ENCODE measurements at places on chromosomes 1 and 21. TPM values are rescaled to one million over a fixed set of nuclear protein-coding genes. Genes with fewer than 3 reads are reported as not detected.

Gene CFAP107
- not detected for total RNA-seq

GRCh38 chr1:179002552-179003345, 22.9 kb upstream of the FAM20B start:
- no peak for DNase-seq

- DNase-seq: no peak
Measured at GRCh38 chr21:27807596-27807995, 840.7 kb upstream of the ADAMTS5 start.

GRCh38 chr1:153631047-153632022, 2.5 kb upstream of the CHTOP start:
- no peak for DNase-seq

Gene ATF3
- total RNA-seq: 90.9 TPM

Gene TNFAIP8L2
- total RNA-seq: 5.6 TPM

Gene FAM3B
- 13.6 TPM for total RNA-seq

Gene EDARADD
- 20.3 TPM for total RNA-seq

- DNase-seq: no peak
Measured at GRCh38 chr1:160548960-160549664, 26.1 kb upstream of the SLAMF6 start.

Gene PPCS
- total RNA-seq: 77.0 TPM

DNA sequence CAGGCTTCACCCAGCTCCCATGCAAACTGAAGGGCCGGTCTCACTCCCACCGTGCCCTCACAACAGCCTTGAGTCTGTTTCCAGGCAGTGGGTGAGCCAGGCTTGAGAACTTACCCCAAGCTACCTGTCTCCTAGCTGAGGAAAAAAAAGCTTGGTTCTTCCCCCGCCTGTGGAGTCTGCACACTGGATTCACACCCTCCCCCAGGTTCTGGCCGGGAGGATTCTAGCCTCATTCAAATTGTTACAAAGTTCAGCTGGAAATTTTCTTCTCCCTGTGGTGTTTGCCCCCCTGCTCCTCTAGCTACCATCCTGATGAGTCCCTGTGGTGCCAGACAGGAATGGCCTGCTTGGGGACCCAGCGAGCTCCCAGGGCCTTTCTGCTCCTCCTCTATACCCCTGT, 471.7 kb downstream of the AGBL4 start:
- no peak for DNase-seq

DNA sequence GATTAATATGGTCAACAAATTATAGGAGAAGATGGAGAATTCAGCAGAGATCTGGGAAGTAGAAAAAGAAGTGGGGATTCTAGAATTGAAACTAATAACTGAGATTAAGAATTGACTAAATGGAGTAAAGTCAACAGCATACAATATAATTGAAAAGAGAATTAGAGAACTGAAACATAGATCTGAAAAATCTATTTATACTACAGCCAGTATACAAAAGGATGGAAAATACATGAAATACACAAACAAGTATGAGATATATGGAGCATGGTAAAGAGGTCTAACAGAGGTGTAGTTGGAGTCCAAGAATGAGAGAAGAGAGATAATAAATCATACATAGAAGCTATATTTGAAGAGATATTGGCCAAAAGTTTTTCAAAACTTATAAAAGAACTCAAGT, 235.2 kb downstream of the FGGY start:
- DNase-seq: no peak

DNA sequence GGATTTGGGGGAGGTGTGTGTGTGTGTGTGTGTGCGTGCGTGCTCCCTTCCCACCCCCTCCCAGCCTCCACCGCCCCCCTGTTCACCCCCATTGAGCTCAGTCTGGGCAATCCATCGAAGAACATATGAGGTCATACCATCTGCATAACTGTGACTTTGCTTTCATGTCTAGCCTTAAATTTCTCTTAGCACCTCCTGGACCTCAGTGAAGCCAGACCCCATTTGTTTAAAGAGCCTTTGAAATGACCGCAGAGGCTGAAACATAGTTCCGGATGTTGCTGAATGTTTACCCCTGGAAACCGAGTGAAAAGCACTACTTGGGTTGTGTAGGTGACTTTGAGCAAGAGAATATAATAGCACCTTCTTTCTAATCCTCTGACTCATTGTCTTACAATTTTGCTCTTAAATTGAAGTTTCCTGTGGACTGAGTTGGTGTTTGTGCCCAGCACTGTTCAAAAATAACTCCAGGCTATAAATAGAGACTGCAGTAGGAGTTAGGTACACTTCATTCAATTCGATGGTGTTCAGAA, 75.4 kb downstream of the UBE4B start:
- no peak for DNase-seq

DNA sequence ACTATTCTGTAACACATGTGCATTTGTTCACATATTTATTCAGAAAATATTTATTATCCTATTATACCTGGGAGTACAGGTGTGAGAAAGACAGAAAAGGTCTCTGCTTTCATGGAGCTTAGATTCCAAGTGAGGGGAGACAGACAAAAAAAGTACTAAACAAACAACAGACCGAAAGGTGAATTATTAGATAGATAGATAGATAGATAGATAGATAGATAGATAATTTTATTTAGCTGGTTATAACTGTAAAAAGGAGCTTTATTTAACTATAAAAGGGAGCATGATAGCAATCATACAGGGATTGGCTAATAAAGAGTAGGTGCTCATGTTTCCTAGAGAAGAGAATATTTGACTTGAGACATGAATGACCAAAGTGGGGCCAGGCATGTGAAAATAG, 119.4 kb downstream of the TNFSF18 start:
- DNase-seq: no peak

GRCh38 chr1:41681331-41682098, 197.0 kb upstream of the EDN2 start:
- no peak for DNase-seq

DNA sequence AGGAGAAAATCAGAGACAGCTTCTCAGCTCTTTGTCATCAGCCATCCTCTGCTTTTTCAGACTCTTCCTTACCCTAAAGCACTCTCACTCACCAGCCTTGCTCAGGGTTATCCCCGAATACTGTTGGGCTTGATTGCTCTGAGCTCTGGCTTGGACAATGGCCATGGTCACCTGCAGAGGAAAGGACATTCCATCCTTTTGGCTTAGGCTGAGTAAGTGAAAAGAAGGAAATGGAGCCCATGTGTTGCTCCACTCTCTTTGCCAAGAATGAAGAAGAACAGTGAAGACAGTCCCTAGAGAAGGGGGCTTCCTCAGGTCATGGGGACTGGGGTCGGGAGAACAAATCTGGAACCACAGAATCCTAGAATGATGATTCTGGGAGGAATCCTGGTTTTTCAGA, 2.3 kb downstream of the MTMR11 start:
- no peak for DNase-seq

GRCh38 chr1:248892590-248892989, 13.4 kb upstream of the PGBD2 start:
- no peak for DNase-seq

Gene CD1D
- total RNA-seq: 0.96 TPM

DNA sequence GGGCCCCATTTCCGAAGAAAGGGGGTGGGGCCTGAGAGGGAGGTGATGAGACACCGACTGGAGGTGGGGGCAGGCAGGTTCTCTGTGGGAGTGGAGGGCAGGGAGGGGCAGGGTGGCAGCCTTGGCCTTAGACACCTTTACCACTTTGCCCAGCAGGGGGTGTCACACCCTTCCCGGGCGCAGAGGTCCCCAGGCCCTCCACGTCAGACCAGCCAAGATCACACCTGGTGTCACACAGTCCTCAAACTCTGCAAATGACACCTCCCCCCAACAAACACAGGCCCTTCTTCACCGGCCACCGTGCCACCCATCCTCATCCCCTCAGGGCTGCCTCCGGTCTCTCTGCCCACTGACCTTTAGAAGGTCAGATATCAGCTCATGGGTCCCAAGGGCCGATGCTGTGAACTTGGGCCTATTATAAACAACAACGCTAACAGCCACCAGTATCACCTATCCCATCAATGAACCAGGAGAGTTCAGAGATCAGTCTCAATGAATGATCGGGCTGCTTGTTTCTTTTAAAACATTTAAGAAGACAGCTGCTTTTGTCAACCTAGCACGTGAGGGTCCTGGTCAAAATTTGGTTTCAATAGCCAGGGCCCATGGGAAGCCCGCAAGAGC, 103.9 kb downstream of the CASZ1 start:
- DNase-seq: peak; percentile 60

- no peak for DNase-seq
Measured at GRCh38 chr1:23020706-23021405, 1.6 kb downstream of the KDM1A start.

All from breast epithelium (tissue), 4 donors.